T-helper 1 cell (primary cell): ENCODE measurements at places on chromosomes 3 and 15.

DNA sequence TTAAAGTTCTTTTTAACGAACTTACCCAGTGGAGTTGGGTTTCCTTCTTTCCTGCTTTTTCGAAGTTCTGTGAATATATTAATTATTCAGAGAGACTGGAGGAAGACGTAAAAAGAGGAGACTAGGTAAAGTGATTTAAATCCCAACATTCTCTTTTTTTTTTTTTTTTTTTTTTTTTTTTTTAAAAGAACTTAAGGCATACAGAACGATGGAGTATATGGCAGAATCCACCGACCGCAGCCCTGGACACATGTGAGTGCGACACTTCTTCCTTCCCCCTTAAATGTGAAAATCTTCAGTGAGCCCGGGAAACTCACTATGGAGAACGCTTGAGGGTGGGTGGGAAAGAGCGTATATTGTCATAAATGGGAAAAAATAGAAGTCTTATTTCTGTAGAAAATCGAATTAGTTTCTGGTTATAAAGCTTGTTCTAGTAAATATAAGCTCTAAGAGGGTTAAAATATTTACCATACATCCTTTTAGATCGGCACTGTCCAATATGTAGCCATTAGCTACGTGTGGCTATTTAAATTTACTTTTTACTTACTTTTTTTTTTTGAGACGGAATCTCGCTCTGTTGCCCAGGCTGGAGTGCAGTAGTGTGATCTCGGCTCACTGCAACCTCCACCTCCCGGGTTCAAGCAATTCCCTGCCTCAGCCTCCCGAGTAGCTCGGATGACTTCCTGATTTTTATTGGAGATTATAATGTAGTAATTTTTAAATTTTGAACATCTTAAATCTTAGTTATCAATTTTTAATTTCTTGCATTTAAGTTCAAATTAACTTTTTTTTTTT is 892 bp downstream of the NMD3 start:
- DNase-seq: no peak

DNA sequence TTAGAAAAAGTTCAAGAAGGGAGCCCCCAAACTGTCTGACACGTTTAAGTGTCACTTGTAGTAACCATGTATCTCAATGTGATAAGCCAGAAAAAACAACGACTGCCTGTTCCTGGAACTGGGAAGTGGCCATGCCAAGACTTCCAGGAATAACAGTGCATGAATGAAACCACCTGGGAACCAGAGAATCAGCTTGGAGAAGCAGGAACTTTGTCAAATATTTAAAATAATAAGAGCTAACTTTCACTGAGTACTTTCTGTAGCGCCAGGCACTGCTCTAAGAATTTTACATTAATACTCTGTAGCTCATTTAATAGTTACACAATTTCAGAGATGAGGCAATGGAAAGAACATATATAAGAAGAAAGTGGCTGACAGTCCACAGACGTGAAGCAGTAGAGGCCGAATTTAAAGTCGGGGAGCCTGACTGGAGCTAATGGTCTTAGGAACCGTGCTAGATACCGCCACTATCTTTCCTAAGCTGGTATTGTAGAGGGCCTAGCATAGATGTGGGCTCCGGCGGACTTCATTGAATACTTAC is 876 bp downstream of the PLSCR1 start:
- DNase-seq: no peak

DNA sequence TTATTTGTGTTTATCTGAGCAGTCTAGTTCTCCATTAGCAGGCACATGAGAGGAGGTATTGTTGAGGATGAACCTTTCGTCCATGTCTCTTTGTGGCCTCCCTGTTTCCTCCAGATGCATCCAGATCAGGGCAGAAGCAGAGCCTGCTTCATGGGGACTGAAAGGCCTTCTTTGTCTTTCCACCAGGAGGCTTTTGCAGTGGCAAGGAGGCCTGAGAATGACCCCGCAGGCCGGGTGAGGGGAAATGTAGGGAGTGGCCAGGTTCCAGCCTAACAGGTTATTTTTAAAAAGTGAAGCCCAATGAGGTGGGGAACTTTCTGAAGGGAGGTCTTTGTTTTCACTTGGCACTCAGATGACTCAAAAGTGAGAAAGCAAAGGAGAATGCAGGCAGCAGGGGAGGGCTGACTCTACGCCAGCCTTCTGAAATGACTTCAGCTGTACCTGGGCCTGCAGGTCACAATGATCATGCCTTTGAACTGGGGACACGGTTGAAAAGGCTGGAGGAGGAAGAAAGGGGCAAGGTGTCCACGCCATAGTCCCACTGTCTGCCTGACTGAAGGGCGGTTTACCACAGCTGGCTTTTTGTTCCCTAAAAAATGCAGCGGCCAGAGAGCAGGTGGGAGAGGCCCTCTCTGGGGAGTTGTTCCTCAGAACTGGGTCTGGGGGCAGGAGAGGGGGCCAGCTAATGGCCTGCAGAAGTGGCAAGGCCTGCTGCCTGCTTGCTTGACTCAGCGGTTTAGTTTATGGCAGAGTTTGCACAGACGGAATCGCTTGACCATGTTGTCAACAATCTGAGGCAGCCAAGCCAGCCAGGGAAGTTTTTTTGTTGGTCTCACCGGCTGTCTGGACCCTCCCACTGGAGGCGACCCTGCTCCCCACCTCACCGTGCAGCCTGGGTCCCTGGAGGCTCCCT is 28.7 kb downstream of the CMTM7 start:
- no peak for DNase-seq

DNA sequence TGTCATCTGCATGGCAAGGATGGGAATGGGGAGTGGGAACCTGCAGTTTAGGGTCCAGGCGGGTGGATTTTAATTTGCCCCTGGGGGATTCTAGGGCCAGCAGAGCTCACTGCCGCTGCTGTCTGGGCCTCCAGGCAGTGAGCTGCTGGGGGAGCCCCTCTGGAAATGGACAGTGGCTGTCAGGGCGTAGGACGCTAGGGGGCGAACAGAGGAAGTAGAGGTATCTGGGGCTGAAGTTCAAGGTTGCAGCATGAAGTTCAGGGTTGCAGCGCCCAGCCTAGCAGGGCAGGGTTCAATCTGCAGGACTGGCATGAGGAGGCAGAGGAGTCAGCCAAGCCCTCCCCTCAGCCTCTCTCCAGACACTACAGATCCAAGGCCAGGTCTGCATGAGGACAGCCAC is 49.5 kb downstream of the APBA2 start:
- no peak for DNase-seq

GRCh38 chr3:141236361-141236760 is 4.7 kb downstream of the PXYLP1 start:
- DNase-seq: no peak

DNA sequence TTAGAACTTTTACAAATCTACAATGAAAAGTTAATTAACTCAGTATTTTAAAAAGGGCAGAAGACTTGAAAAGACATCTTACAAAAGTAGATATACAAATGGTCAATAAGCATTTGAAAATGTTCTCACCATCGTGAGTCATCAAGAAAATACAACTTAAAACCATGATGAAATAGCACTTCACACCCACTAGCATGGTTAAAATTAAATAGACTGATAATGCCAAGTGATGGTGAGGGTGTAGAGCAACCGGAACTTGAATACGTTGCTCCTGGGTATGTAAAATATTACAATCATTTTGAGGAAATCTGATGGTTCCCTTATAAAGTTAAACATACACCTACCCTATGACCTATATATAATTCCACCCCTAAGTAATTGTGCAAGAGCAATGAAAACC is 319.8 kb upstream of the UMPS start:
- no peak for DNase-seq

- no peak for DNase-seq
Measured at GRCh38 chr3:25897019-25897418, 107.1 kb downstream of the OXSM start.

DNA sequence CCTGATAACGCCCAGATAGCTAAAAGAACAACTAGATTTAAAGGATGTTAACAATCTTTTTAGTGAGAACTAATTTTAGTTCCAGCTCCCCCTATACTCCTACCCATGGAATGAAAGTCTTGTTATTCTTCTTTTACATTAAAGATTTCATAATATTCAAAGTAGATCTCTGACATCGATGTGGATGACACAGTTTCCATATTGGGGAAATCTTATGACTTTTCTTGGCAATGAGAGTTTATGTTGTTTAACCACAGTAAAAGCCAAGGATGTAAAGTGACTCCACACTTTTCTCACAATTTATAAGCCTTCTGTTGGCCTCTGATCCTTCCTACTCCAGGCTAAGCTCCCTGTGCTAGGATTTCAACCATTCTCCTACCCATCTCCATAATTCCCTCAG is 332.6 kb upstream of the KCNMB2 start:
- no peak for DNase-seq

- DNase-seq: no peak
Measured at GRCh38 chr3:122676759-122677158, 3.9 kb upstream of the PARP14 start.

GRCh38 chr3:183634707-183635106 is 716 bp upstream of the KLHL24 start:
- no peak for DNase-seq

GRCh38 chr15:93111451-93111850 is 22.4 kb upstream of the RGMA start:
- no peak for DNase-seq

DNA sequence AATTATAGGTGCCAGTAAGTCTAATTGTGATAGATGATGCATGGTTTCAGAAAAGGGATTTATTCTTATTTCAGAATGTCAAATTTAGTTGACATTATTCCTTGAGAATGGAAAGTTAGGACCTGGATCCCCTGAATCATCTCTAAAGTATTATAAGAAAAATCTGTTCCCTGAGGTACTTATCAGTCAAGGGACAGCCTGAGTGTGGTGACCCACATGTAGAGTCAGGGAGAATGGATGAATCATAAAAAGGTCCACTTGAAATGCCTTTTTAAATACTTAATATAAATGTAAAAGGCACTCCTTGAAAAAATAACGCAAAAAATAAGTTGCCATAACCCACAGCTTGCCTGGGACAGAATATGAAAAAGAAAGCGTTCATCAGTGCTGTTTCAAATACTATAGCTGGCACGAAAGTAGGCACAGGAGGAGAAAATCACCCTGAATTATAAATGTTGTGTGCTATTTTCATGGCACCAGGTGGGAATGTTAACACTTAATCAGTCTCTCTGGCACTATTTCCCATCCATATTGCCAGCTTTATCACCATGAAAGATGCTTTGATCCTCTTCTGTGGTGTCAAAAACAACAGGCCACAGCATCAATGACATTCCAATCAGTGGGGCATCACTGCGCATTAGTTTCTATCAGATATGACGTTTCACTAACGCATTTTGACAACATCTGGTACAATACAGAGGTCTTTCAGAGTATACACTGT is 208.5 kb downstream of the EPHA3 start:
- no peak for DNase-seq

GRCh38 chr15:66829551-66830121 is 127.6 kb downstream of the SMAD6 start:
- no peak for DNase-seq

GRCh38 chr3:129182390-129183185 is 1.1 kb downstream of the CNBP start:
- no peak for DNase-seq

DNA sequence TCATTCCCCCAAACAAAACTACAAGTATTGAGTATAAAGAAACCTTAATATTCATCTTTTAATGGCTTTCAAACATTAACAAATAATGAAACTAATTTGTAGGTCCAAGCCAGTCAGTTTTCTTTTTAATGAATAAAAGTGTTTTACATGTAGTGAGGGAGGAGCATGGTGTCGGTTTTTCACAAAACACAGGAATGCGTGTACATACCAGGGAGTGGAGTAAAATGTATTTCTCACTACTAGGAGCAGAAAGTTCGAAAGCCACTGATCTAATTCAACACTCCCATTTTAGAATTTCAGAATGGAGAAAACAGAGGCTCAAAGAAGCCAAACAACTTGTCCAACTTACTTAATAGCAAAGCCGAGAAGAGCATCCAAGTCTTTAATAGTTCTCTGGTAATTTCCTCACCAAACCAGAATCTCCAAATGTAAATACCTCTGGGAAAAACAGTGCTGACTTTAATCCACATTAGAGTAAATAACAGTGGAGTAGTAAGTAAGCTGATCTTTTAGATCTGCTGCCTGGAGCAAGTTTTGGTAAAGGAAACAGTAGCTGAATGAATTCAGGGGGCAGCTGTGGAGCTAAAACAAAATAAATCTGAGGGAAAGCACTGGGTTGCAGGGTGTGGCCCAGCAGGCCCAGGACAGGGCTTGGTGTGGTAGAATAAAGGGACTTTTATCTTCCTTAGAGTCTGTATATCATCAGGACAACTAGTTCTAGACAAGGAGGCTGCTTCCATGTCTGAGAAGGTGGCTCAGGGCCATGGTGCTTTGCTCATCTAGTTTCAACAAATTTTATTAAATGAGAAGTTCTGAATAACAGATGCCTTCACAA is 7.9 kb downstream of the ANP32A start:
- no peak for DNase-seq

- DNase-seq: peak; percentile 63
Measured at GRCh38 chr15:40763801-40764628, at the start of gene GCHFR. TSS of gene GCHFR (plus strand) at chr15:40764068. CDS start at chr15:40764181, 113 bp downstream.

DNA sequence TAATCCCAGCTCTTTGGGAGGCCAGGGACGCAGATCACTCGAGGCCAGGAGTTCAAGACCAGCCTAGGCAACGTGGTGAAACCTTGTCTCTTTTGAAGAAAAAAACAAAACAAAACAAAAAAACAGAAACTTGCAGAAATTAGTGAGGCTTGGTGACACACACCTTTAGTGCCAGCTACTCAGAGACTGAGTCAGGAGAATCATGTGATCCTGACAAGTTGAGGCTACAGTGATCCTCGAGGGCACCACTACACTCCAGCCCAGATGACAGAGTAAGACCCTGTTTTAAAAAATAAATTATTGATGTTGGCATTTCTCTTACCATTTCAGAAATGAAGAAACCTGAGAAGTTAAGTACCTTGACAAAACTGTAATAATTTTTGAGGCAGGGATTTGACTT is 44.6 kb upstream of the CCNB2 start:
- DNase-seq: no peak

DNA sequence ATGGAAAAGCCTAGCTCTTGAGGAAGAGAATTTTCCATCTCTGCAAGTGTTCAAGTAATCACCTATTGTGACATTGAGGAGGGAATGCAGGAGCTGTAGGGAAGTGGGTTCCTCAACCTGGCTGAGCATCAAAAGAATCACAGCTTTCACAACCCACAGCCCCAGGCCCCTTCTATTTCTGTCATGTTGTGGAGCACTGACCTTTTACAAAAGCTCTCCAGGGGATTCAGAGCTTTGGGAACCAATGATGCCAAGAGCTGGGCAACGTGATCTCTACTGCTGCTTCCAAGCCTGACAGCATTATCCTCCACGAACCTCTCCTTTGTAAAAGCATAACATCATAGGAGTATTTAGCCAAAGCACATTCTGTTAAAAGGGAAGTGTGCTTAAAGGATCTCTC is 231.1 kb downstream of the ADAMTS9 start:
- no peak for DNase-seq

GRCh38 chr3:188594139-188594538 is 440.2 kb downstream of the LPP start:
- DNase-seq: no peak
